ENCODE measurements at places on chromosomes 3 and 15.

- DNase-seq: no peak
These were observed 49.0 kb upstream of the CCDC80 start for GRCh38 chr3:112689989-112690388.

DNA sequence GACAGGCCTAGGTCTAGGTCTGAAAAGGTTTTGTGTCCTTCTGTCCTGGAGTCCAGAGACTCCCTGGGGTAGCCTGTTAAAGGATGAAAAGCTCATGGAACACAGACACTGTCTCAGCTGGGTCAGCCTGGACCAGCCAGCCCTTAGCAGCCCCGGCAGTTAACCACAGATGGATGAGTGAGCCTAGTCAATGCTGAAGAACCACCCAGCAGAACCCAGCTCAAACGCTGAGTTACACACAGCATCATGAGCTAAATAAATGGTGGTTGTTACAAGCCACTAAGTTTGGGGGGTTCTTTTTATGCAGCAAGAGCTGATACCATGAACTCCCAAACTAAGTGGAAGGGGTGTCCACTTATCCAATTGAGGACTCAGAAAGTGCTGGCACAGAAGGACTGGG, 472.8 kb upstream of the PROK2 start:
- no peak for DNase-seq

GRCh38 chr3:40994611-40995010, 204.7 kb upstream of the CTNNB1 start:
- no peak for DNase-seq

GRCh38 chr3:116270056-116270455, 175.2 kb downstream of the LSAMP start:
- DNase-seq: no peak

DNA sequence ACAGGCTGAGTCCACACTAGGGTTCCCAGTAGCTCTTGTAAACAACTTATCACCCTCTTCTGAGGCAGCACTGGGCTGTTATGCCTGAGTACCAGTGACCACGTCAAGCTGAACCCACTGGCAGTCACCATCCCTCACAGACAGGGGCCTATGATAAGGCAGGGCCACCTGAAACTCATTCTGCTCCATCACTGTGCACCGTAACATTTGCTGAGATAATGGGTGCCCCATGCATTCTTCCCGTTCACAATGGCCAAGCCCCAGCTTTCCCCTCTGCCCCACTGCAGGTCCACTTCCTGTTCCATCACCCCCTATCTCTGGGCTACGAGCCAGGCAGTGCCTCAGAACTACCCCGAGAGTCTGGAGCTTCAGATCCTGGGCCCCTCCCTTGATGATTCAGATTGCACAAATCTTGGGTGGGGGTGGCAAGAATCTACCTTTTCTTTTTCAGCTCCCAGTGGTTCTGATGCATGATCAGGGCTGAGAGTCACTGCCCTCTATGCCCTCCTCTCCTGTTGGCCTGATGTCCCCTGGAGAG, 158.0 kb downstream of the RAB11A start:
- no peak for DNase-seq

- no peak for DNase-seq
These were observed 176.7 kb downstream of the CHL1 start for GRCh38 chr3:373193-373779.

DNA sequence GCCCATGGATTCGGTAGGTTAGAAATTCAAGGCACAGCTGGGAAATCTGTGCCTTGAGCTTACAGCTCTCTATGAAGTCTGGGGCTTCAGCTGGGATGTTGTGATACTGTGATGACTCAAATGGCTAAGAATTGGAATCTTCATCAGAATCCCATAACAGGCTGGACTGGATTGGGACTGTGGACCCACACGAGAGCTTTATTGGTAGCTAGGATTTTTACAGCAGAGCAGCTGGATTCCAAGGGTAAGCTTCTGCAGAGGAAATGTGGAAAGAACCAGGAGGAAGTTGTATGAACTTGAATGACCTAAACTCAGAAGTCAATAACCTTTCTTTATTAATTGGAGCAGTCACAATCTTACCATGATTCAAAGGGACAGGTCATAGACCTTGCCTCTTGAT, 1187.1 kb downstream of the ROBO1 start:
- peak; percentile 19 for DNase-seq

GRCh38 chr3:87426918-87427317, 150.5 kb upstream of the POU1F1 start:
- DNase-seq: no peak

GRCh38 chr15:79130535-79131130, 40.1 kb upstream of the RASGRF1 start:
- no peak for DNase-seq

DNA sequence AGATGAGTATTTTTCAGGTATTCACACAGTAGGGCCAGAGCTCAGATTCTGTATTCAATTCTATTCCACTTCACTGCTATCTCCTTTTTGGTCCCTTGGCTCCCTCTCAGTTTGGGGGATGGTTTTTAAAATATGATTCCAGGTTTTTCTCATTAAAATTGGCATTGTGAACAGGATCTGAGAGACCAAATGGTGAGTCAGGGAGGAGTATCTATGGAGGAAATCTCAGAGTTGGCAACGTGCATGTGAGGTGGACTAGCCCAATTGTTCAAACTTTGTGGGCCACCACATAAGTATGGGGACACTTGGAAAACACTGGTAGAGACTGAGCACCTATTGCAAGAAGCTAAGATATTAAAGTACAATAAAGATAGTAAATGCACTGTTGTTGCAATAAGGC, 53.9 kb upstream of the TTC14 start:
- DNase-seq: no peak

- DNase-seq: no peak
These were observed 929 bp upstream of the MTMR10 start for GRCh38 chr15:30992249-30992864.

DNA sequence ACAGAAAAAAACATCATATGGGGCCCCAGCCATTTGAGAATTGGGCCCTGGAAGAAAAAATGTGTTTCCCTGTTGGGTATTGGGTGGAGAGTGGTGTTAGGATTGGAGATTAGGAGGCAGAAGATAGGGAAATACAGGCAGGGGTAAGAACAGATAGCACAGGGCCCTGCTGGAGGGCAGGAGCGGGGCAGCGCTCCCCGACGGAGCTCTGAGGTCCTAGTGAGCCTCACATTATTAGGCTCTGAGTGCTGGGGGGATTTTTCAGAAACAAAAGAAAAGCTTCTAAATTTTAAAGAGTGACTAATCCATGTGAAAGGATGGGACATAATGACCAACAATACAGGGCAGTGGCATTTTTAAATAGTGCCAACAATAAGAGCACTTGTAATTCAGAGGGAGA, 241.2 kb downstream of the SOX2 start:
- DNase-seq: no peak
